ENCODE measurements at places on chromosomes 4 and X. TPM values are rescaled to one million over a fixed set of nuclear protein-coding genes. Genes with fewer than 3 reads are reported as not detected.

Gene TCEANC
- 4.3 TPM for total RNA-seq

DNA sequence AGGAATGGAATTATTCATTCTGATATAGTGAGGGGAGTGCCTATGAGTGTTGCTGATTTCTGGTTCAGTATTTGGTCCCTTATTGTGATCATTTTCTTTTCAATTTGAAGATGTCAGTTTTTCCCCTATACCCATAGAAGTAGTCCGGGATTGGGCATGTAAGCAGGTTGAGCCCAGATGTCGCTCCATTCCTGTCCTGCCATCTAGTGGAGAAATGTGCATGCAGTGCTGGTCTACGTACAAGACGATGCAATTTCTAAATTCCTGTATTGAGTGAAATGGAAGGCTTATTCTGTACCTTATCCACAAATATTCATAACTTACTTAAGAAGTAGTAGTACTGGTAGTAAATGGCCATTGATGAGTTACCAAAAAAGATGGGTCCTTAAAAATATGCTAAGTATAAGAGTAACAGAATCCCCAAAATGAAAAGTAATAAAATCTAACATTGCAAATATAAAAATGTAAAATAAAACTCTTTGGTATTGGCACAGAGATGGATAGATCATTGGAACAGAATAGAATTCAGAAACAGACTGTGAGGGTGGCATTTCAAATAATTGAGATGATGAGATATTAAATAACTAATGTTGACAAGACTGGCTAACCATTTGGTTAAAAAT is 60.9 kb downstream of the UGT8 start:
- H3K4me3 ChIP-seq, result no peak overlapping the region
- H3K36me3 ChIP-seq, result no peaks in the 10 kb centered on the region
- no peaks in the 10 kb centered on the region for H3K4me1 ChIP-seq
- no peak overlapping the region for H3K27ac ChIP-seq

- no peaks in the 10 kb centered on the region for H3K36me3 ChIP-seq
- no peak overlapping the region for H3K27ac ChIP-seq
- no peaks in the 10 kb centered on the region for H3K4me1 ChIP-seq
These were observed 100.4 kb downstream of the MMRN1 start for GRCh38 chr4:89995006-89995405.

Gene ABCE1
- total RNA-seq, result 60.6 TPM

Gene DKK2
- not detected for total RNA-seq

Gene RNF175
- total RNA-seq, result not detected

GRCh38 chrX:153524234-153524633 is 6.8 kb downstream of the ATP2B3 start:
- peaks cover 6% of the 10 kb centered on the region for H3K27me3 ChIP-seq
- no peak overlapping the region for H3K4me3 ChIP-seq
- H3K36me3 ChIP-seq, result no peaks in the 10 kb centered on the region
- no peak for DNase-seq
- no peaks in the 10 kb centered on the region for H3K4me1 ChIP-seq
- H3K27ac ChIP-seq, result no peak overlapping the region

DNA sequence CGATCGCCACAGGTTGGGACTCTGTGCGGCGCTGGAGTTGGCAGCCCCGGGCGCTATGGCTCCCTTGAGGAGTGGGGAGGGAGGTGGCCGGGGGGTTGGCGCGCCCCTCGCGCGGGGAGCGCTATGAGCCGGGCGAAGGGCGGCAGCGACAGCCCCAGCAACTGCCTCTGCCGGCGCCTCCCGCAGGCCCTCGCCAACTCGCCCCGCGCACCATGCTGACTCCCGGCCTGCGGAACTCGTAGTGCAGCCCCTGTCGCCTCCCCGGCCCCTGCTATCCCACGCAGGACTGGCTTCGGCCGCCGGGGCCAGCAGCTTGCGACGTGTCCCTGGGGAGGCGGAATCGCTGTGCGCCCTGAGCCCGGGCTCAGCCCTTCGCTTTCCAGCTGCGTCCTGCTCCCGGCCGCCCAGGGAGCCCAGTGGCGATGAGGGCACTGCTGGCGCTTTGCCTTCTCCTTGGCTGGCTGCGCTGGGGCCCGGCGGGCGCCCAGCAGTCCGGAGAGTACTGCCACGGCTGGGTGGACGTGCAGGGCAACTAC is 415 bp downstream of the SHISA3 start:
- no peak overlapping the region for H3K27ac ChIP-seq
- H3K36me3 ChIP-seq, result no peaks in the 10 kb centered on the region
- DNase-seq, result no peak
- peaks cover 21% of the 10 kb centered on the region for H3K4me1 ChIP-seq
- H3K4me3 ChIP-seq, result peak overlapping the region; percentile 69
- H3K27me3 ChIP-seq, result peaks cover 67% of the 10 kb centered on the region

Gene EPGN
- total RNA-seq, result 0.43 TPM
